ENCODE measurements at places on chromosomes 3 and 15.

DNA sequence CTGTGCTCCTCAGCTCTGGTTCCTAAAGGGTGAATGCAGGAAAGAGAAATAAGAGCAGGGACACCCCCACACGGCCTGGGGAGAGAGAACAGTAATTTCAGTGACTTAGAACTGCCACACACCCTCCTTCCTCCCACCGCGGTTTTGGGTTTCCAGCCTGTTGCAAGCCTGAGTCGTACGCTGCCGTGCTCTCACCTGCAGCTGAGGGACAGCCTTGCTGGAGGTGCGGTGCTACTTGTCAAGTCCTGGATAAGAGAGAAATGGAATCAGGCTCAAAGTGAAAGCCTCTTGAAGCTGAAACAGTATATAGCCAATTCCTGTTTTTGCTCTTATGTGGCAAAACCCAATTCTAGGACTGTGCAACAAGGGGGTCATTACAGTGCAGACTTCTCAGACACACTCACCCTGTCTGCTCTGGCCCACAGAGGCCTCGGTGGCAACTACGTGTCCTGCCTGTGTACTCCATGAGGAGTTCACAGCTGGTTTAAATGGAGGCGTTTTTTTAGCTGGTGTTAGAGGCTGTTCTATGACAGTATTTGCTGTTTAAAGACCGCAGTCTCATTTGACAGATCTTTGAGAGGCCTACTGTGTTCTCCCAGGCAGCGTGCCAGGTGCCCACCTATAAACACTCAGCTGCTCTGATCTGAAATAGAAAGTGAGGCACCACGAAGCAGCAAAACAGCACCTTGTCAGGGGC is 42.9 kb downstream of the TBC1D2B start:
- peak; percentile 64 for DNase-seq

DNA sequence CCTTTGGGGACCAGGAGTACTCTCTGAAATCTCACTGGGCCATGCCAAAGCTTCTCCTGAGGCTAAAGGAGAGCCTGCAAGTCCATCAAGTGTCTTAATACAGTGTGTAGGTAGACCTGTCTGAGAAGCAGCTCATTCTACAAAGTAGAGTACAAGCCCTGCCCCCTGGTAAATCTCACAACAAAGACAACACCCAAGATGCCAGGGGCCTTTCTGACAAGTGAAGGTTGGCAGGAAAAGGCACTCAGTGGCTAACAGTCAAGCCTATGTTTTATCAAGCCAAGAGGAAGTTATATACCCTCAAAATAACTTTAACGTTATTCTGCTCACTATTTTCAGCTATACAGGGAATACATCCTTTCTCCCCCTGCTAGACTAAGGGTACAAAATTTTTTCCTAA is 58.3 kb downstream of the NMNAT3 start:
- no peak for DNase-seq

GRCh38 chr3:30982416-30983075 is 88.1 kb upstream of the GADL1 start:
- DNase-seq: no peak

DNA sequence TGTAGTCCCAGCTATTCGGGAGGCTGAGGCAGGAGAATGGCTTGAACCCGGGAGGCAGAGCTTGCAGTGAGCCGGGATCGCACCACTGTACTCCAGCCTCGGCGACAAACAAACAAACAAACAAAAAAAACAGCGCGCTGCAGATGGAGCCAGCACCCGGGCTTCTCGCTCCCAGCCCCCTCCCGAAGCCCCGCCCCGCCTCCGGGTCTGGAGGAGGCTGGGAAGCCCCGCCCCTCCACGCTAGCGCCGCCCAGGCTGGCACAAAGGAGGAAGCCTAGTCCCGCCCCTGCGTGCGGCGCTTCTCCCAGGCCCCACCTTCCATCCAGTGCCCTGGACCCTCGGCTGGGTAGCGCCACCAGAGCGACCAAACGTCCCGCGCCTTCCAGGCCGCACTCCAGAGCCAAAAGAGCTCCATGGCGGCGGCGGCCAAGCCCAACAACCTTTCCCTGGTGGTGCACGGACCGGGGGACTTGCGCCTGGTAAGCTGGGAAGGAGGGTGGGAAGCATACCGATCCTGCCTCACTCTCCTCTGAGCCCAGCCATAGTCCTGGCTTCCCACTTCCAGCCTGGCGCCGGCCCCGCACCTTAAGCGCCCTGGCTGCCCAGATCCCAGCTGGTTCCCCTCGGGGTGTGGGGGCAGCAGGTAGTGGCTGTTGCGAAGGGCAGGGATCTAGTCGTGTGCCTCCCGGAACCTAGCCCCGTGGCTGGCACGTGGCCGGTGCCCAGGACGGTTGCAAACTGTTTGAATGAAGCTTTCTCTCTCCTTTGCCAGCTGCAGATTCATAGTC is at the start of gene SORD:
SORD (plus strand) TSS at position 325 of the 788 bp plus-strand sequence; CDS start at position 414, 89 bp downstream.
- peak; percentile 86 for DNase-seq

DNA sequence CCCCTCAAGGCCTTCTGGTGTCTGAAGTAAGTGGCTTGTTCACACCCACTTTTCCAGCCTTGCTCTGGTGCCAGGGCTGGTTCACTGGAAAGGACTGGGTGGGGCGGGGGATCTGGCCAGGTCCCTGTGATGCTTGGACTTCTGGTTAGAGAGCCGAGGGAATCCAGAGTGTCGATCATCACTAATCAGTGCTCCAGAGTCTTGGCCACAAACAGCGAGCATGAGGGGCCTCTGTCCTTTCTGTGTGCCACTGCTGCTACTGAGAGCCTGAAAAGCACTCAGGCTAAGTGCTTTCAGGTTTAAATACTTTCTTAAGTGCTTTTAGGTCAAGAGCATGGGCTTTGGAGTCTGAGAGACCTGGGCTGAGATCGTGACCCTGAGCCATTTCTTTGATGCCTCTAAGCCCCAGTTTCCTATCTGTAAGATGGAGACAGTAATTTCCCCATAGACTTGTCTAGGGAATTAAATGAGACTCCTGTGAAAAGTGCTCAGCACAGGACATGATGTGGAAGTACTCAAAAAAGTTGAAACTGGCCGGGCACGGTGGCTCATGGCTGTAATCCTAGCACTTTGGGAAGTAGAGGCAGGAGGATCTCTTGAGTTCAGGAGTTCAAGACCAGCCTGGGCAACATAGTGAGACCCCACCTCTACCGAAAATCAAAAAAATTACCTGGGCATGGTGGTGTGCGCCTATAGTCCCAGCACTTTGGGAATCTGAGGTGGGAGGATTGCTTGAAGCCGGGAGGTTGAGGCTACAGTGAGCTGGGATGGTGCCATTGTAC is 53.8 kb upstream of the SEC22A start:
- DNase-seq: no peak

DNA sequence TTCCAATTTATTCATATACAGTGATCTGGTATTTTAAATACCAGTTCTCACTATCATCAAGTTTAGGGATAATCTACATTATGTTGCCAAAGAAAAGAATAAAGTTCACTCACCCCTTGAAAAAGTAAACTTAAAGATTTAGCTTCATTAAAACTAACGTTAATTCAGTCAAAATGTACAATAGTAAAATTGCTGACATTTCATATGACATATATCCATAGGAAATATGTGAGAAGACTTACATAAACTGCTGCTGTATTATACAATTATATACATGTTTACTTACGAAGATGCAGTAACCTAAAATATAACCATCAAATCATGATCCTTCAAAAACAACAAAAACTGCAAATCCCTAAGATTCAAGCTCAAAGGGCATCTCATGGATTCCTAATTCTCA is 44.0 kb downstream of the ATR start:
- DNase-seq: no peak

GRCh38 chr15:91566141-91566540 is 287.4 kb upstream of the SLCO3A1 start:
- DNase-seq: no peak

DNA sequence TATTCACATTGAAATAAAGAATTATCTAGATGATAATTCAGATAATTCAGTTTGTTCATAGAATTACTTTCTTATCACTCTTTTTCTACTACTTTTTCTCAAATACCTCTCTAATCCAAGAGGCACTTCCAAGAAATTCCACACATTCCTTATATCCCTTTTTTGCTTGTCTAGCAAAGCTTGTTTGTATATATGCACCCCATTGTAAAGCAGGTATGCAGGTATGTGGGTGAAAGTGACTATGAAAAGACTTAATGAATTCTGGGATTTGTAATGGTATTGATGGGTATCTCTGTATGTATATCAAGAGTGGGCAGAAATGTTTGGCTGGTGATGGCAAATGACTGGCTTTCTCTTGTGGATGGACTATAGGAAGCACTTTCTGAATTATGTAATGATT is 94.1 kb upstream of the FGF7 start:
- no peak for DNase-seq

DNA sequence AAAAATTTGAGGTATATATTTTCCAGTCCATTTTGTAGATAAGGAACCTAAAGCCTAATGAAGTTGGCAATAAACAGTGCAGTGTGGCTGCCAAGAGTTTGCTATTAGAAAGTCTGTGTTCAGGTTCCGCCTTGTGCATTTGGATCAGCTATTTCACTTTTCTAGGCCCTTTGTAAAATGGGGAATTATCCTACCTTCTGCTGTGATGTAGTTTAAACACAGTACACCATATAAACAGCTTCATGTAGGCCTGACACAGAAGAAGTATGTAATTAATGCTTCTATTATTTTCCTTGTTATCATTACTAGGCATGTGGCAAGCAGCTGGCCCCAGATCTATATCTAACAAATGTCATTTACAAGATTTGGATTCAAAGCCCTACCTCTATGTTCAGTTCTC is 456.3 kb downstream of the GABRG3 start:
- DNase-seq: no peak

- no peak for DNase-seq
Observed at GRCh38 chr3:157508461-157508860, 5.2 kb upstream of the VEPH1 start.

DNA sequence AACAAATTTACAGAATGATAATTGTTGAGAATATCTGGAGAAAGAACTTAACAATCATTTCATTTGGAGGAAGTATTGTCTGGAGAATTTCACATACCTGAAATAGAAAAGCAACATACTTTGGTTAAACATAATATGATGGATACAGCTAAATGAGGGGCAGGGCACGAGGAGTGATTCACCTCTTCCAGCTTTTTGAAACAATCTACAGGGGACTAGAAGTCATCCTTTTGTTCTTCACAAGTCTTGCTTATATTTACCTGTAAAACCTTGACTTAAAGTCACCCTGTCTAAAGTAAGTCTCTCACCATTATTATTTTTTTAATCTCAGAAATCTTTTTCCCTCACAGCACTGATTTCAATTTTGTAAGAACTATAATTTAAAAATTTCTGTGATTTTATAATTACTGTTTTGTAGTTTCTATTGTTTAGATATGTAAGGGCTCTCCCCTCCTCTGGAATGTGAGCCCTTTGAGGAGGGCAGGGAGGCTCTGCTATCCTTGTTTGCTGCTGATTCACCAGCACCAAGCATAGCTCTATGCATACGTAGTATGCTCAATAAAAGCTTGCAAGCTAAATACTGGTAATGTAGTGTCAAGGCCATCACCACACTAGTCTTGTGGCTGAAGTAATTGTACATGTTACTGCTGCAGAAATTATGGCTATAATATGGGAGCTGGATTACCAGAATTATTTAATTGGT is 193.9 kb upstream of the THRB start:
- DNase-seq: no peak

DNA sequence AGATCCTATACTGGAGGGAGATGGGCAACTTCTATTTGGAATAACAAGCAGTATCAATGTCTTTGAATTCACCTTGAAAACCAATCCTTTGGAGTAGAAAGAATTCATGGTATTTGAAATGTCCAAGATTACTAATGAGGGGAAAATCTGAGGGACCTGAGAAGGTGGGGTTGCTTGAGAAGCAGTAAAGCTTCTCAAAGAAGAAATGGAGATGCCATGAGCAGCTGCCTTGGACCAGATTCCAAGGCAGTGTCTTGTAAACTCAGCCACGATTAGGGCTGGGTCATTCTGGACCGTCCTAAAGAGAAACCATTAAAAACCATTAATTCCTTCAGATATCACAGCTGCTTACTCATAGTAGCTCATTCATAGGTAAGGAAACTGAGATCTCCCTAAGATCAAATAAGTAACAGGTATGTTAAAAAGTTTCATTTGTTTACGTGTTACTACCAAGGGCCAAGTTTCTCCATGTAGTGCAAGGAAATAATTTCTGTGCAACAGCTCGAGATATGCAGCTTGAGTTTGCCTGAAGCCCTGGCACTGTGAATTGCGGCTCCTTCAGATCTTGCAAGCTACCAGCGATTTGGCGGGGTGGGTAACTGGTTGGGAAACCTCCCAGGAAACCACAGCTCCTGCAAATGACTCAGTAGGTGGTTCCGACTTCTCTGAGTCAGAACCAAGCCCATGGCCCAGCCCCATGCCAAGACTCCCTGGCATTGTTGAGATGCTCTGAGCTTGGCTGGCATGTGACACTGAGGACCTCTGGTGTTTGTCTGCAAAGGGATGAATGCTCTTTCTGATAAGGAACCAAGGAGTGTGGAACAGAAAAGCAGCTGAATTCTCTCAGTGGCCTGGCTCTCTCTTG is 296.8 kb downstream of the RORA start:
- DNase-seq: peak; percentile 48

DNA sequence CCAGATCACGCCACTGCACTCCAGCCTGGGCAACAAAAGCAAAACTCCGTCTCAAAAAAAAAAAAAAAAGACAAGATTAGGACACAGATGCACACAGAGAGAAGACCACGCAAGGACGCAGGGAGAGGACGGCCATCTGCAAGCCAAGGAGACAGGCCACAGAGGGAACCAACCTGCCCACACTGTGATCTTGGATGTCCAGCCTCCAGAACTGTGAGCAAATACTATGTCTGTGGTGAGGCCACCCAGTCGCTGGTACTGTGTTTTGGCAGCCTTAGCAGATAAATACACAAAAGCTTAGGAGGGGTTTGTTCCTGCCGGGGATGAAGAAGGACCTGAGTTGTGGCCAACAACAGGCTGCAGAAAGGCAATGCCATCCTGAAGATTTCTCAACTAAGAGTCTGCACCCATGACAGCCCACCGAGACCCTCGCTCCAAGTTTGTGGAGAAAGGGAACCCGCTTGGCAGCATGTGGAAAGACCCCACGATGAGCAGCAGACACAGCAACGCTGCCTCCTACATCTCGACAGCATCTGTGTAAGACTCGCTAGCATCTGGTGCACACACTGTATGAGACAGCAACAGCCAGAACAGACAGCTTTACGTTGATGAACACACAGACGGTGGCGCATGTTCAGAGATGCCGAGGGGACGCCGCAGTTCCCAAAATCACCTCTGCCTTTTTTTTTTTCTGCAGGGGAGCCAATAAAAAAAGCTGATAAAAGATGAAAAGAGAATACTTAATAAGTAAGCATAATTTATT is 13.7 kb downstream of the CYFIP1 start:
- no peak for DNase-seq

- no peak for DNase-seq
Observed at GRCh38 chr3:112459750-112460149, 39.5 kb downstream of the BTLA start.

- DNase-seq: no peak
Observed at GRCh38 chr15:93859176-93859575, 372.2 kb upstream of the MCTP2 start.

DNA sequence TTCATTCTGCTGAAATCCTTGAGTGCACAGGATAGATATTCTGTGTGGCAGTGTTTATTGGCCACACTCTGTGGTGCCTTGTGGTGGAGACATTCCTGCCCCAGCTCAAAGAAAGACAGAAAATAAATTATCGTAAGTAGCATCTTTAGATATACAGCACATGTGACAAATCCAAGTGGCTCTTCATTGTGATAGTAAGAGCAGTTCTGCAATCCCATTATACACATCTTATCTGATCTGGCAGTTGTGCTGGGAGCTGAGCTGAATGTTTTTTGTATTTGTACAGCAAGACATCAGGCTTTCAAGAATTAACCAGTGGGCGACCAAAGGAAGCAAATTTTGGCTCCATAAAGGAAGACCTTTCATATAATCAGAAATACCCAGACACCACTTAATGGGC is 235.3 kb upstream of the MRPL3 start:
- no peak for DNase-seq

Measured in stimulated activated CD4-positive, alpha-beta T cell treated with anti-CD3 and anti-CD28 coated beads, TNF-alpha, amount 100 ng/mL, for 4 hours (primary cell).